ENCODE measurements at places on chromosomes 5 and 9. TPM values are rescaled to one million over a fixed set of nuclear protein-coding genes. Genes with fewer than 3 reads are reported as not detected.
A peak's percentile ranks its signal among the peaks of the same experiment; 100 is the strongest.

DNA sequence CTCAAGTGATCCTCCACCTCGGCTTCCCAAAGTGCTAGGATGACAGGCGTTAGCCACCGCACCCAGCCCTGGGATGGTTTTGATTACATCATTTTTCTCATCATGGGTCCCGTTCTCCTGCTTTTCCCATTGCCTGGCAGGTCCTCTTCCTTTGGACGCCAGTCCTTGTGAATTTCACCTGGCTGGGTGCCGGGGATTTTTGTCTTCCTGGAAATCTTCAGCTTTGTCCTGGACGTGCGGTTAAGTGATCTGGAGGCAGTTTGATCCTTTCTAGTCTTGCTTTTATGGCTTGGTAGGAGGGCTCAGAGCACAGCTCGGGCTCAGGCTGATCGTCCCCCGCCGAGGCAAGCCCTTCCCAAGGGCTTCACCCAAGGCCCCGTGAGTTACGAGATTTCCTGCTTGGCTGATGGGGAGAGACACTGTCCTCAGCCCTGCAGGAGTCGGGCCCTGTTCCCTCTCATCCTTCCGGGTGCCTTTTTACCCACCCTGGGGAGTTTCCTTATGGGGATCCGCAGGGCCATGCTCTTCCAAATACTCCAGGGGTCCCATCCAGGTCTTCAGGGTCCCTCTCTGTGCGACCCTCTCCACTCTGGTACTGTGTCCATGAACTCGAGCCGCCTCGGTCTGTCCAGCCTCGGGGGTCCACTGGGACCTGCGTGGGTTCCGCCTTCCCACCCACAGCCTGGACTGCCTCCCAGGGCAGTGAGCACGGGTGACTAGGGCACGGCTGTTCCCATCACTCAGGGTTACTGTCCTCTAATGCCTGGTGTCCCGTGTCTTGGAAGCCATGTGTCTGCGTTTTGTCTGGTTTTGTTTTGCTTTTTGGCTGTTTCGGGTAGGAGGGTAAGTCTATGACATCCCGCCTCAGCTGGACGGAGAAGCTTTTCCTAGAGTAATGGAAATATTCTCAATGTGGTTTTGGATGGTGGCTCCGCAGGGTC, 22.3 kb upstream of the EGFL7 start:
- no peak for DNase-seq

TERT gene
- total RNA-seq: not detected

DNA sequence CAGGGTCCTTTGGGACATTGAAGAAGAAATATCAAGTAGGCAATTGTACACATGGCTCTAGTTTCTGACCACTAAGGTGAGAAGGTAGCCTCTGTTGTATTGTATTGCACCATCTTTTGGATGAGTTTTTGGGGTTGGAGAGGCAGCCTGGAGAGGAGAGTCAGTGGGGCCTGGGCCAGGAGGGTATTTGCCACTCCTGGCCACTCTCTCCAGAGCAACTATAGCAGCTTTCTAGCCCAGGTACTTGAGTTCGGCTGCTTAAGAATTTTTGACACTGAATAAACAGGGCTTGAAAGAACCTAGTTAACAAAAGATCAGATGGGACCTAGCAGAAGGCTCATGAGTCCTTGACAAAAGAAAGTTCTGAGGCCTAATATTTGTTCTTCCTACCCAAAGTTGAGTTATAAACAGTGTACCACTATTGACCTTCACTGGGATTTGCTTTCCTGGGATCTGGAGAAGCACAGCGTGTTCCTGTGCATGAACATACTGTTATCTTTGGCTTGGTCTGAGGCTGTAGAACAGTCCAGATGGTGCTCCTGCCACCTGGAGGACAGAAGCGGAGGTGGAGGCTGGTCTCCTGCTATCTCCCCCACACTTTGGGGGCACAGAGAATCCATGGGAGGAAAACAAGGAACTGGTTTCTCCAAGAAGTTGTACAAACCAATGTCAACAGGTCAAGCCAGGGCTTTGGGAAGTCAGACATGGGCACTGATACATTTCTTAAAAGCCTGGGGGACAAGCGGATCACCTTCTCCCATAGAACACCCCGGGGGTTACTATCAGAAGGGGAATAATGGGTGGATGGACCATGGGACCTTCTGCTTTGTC, 110.4 kb upstream of the LIFR start:
- DNase-seq: no peak

HMMR gene
- total RNA-seq: 0.14 TPM

DNA sequence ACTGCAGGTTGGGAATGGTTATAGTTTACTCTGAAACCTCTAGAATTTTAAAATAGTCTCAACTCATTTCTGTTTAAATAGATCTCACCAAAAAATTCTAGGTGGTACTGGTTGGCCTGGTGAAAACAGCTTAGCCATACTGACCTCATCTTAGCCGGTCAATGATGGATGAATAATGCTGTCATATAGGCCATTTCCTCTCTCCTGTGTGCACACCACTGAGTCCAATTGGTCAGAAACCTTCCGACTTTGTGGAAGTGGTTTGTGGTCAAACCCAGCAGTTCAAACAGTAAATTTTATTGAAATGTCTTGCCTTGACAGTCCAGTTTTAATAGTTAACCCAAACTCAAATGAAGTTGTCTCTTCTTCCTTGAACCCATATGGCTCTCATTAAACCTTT, 98.6 kb downstream of the GIN1 start:
- no peak for DNase-seq

GRCh38 chr5:675871-676698, 17.1 kb downstream of the TPPP start:
- peak; percentile 76 for DNase-seq

- DNase-seq: no peak
These were observed 182.1 kb downstream of the FBN2 start for GRCh38 chr5:128355961-128356360.

CWC27 gene
- total RNA-seq: 21.4 TPM

DNA sequence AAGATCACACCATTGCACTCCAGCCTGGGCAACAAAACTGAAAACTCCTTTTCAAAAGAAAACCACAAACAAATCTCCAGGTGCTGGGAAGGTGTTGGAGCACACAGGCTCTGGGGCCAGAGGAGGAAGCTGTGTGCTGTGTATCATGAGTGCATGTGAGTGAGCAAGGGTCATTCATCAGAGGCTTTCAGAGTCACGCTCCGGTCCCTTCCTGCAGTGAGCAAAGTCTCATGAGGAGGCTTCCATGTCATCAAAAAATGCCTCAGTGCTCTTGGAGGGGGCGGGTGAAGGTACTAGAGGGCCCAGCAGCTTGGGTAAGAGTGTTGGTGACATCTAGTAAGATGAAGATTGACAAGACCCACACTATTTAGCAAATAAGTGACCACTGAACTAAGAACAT, 48.3 kb upstream of the TESK1 start:
- DNase-seq: no peak

DNA sequence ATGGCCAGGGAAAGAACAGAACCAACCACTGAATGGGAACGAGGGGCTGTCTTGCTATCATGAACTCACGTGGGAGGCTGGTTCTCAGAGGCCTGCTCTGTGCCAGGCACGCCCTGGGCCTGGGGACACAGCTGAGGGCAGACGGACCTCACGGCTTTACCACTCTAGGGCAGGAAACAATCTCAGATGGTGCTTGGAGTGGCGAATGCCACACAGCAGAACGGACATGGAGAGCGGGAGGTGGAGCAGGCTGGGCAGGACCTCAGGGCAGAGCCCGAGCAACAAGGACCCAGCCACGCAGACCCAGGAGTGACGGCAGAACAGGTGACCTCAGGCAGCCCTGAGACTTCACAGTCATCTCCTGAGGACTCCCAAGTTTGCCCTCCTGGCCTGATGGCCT, 8.7 kb downstream of the TOR1A start:
- DNase-seq: no peak

DNA sequence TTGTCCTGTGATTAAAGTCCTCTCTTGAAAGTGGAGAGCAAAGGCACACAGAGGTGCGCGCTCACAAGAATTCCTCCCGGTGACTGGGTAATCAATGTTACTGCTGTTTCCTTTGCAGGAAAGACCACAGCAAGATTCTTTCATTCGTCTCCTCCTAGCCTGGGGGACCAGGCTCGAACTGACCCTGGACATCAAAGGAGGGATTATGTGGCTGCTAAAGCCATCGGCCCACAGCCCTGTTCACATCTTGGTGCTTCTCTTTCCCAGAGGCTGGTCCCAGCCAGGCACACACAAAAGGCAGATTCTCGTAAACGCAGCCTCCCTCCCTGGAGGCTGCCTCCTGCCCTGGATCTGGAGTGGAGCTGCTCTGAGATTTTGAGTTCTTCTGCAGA, 230.9 kb downstream of the FANCC start:
- no peak for DNase-seq

GRCh38 chr5:10229306-10230048, 20.2 kb downstream of the ATPSCKMT start:
- no peak for DNase-seq

DNA sequence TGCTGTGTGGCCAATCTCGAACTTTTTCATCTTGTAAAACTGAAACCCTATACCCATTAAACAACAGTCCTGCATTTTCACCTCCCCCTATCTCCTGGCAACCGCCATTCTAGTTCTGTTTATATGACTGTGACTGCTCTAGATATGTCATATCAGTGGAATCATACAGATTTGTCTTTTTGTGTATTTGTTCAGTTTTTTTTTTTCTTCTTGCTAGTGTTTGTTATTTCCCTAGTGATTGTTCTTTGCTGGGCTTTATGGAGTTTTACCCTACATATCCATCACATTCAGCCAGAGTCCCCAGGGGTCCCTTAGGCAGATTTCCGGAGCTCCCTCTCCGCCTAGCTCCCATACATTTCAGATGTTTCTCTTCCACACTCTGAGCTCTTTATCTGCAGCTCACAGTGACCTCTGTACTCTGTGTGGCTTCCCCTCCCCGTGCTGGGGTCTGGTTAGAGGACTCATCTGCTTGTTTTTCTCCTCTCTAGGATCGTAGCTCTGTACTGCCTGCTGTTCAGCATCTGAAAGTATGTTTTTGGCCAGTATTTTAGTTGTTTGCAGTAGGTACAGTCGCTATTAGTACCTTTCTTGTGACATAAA, 25.1 kb upstream of the CARTPT start:
- DNase-seq: no peak

CDH9 gene
- not detected for total RNA-seq

CCNO gene
- 0.42 TPM for total RNA-seq

DNA sequence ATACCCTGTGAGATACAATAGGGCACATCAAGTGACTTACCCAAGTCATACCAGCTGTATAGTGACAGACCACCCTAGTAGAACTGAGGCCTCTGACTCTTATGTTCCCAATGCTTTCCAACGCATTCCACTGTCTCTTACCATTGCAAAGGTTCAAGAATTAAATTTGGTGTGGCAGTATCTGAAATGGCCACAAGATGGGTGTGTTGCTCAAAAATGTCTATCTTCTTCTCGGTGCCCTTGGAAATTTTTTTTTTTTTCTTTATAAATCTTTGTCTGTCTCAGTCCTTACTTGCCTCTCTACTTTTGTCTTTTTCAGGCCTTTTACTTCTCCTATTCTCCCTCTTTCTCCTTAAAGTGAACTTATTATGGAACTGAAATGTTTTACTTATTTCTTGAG, 48.4 kb downstream of the GPR21 start:
- no peak for DNase-seq

BASP1 gene
- total RNA-seq: 31.4 TPM

DNA sequence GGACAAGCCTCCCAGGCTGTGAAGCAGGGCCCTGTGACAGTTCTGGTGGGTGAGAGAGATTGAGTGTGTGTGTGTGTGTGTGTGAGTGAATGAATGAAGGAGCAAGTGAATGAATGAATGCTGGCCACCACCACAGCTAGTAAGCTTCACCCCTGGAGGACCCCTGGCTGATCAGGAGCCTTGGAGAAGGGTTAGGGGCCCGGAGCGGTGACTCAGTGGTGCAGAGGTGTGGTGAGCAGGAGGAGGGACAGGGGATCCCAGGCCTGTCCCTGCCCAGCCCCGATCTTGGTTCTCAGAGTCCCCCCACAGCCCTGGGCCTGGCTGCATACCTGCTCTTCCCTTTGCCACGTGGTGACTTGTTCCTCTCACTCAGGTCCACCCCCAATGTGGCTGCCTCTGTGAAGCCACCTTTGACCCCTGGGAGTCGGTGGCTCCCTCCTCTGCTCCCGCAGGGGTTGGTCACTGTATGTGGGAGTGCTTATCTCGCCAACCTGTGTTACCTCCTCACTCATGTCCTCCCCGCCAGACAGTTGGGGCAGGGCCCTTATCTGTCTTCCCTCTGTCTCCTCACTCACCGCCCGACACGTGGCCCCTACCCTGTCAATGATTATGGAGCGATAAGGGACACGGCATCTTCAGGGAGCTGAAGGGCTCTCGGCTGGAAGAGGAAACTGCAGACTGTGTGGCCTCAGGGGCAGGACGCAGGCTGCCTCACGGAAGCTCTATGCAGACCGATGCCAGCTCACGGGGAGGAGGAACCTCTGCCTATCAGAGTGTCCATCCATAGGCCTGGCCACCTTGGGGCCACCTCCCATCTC, 99.9 kb upstream of the PITX1 start:
- peak; percentile 67 for DNase-seq

- no peak for DNase-seq
These were observed 295.4 kb upstream of the HAPLN1 start for GRCh38 chr5:84016085-84016484.

- DNase-seq: peak; percentile 93
These were observed 8.3 kb upstream of the TBC1D2 start for GRCh38 chr9:98263482-98264357.

GRCh38 chr5:111826064-111826463, 69.1 kb upstream of the NREP start:
- no peak for DNase-seq

DNA sequence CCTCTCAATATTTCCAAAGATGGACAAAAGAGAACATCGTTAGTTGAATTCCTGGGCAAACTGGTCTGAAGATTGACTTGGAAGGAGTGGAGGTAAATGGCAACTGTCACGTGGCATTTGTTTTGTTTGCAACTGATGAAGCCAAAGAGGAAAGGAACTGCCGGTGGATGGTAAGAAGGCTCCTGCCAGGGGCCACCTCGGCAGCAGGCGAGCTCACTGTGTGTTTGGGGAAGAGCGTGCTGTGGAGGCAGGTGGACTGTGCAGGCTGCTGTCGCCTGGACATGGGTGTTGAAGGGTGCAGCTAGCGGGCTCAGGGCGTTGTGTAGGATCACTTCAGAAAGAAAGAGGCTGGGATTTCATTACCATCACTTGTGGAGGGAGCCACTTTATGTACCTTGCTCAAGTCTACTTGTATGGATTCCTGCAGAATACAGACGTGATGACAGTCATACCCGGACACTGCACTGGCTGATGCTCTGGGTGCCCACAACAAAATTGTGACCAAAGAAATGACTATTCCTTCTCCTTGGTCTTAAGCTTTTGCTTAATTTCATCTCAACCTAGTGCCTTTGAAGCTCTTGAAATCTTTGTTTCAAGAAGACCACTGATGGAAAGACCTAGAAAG, 72.7 kb downstream of the MAP1B start:
- no peak for DNase-seq
